Right lobe of liver (tissue), 6 donors: ENCODE measurements at places on chromosomes 3 and 15. TPM values are rescaled to one million over a fixed set of nuclear protein-coding genes. Genes with fewer than 3 reads are reported as not detected.

DNA sequence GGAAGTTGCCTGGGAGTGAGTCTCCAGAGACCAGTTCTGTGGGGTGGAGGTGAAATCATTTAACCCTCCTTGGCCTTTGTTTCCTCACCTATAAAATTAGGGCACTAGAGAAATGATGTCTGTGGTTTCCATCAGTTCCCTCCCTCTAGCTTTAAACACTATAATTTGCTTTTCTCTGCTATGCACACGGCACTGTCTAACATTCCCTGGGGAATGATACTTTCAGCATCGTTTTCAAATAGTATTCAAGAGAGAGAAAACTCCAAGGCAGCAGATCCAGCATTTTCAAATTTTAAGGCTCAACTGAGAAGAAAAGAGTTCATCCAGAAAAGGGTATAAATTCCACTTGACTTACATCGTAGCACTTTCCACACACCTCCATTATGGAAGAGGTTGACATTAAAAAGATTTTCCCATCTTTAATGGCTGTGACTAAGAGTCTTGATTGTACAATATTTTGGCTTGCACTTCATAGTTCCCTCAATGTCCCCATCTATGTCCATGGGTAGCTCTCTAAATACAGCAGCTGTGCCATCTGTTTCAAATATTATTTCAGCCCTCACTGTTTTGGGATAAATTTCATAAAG lies 137.7 kb upstream of the ZPLD1 start:
- no peak for DNase-seq

DNA sequence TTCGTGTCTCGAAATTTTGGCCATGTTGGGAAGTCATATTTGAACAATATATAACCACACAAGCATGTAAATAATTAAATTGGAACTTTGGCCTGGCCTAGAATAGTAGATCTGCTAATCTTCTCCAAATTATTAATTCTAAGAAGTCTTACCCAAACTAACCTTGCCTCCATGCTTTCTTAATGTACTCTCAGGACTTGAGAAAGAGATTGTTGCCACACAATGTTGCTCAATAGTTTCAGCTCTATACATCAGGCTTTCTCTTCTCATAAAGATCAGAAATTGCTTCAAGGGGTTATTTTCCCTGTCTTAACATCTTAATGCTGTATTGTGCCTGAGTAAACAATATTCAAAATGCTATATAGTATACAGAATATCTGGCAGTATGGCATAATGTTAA lies 202.7 kb upstream of the LRIG1 start:
- DNase-seq, result no peak

CFAP161 gene
- total RNA-seq, result not detected

DNA sequence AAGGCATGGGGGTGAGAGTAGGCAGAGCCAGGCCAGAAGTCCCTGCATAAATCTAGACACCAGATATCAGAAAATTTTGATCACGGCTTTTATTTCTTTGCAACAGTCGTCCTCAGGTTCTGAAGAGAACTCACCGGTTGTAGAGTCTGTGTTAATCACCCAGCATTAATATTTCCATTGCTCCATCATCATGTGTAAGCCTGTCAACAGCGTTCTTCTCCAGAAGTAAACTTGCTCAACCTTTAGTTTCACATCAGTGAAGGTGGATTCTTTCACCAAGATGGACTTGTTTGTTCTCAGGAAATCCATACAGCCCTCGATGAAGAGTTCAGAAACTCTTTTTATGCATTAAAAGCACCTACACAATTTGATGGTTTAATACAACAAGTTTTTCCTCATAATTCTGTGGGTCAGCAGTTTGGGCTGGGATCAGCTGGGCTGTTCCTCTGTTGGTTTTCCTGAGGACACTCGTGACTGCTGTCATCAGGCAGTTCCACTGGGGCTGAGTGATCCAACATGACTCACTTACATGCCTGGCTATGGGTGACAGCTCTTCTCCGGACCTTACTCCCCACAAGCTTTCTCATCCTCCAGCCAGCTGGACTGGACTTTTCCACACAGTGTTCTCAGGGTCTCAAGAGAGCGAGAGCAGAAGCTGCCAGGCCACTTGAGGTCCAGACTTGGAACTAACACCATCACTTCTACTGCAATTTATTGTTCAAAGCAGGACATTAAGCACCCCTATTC lies 303.4 kb downstream of the ZNF621 start:
- DNase-seq, result no peak

XYLB gene
- total RNA-seq, result 41.6 TPM

- no peak for DNase-seq
Measured at GRCh38 chr3:22969276-22969675, 233.9 kb upstream of the UBE2E2 start.

TRPM1 gene
- total RNA-seq, result not detected

DNA sequence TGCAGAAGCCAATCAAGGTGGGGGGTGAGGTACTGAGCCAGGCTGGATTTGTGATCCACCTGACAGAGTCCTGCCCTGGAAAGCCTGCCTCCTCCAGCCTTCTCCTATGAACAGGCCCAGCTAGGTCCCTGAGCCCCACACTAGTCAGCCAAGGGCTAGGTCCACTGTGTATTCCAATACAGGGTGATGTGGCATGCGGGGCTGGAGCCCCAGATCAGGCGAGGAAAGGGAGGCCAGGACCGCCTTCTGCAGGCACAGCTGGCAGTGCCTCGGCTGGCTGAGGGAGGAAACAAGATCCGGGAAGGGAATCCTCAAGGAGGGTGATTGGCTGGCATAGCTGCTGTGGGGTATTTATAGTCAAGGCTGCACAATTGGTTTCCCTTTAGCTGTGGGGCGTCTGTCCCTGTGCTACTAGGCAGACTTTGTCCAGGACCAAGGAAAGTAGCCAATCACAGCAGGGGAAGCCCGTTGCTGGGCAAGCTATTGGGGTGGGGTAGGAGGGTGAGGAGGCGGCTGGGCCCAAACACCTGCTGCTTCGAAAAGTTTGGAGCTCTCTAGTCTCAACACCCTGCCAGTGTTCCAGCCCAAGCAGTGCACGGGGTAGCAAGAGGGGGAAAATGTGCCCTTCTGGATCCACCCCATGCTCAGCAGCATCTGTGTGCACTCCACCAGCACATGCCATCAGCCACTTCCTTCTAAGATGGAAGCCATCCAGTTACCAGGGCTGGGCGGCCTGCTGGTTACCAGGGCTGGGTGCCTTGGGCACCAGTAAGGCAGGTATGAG lies 5.9 kb downstream of the KY start:
- DNase-seq, result no peak

DNA sequence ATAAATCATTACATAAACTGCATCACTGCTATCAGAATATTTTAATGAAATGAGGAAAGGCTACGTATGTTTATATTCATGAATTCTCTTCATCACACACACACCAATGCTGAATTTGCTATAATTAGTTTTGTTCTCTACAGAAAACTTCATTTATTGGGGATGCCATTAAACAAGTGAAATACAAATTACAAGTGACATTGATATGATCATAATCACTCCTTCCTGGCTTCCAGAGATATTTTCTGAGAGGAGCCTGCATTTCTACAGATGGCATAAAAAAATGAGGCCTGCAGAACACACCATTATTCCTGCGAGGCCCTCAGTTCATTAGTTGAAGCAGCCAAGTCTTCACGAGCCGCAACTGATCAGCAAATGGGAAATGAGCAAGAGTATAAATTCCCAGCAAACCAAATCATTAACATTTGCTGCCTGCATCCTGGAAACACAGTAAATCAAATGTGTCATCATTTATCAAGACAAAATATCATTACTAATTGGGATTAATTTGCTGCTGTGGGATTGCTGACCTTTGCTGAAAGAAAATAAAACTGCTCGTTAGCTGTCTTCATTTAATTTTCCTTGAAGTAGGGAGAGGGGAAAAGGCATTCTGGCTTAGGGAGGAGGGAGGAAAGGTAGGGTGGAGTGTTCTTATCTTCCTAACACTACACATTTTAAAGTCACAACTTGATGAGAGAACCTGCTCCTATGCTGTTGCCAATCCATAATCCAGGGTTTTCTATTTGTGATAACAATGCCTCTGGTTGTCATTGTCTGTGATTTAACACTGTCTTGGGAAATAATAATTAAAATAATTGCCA lies 921.9 kb downstream of the SQOR start:
- DNase-seq, result no peak

- no peak for DNase-seq
Measured at GRCh38 chr3:169478566-169479313, 184.8 kb downstream of the MECOM start.

DNA sequence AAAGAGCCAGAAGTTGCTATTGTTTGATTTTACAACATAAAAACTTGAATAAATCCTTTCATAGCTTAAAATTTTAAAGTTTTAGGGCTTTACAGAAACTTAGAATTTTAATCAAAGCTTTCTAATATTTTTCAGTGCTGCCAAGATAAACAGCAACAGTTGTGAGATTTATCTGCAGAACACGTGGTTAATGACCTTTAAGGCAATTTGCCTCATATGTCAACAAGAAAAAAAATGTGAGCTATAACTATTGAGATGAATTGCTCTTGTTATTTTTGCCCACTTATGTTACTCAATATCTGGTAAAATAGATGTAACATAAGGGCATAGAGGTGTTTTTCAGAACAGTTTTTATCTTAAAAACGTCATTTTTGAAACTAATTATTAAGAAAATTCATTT lies 96.7 kb upstream of the NECTIN3 start:
- no peak for DNase-seq

DNA sequence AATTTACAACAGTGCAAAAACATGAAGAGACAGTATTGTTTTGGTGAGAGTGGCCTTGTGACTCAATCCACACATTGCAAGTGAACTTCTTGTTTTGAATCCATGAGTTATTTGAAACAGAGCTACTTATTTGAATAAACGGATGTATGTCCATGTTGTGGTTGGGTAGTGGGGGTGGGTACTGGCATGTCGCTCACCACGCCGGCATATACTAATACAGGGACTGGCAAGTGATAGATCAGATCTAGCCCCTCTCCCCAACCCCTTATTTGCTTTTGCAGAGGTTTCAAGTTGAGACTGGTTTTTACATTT lies 83.8 kb downstream of the EDEM1 start:
- DNase-seq, result no peak

- DNase-seq, result no peak
Measured at GRCh38 chr3:76372497-76372896, 587.1 kb upstream of the ZNF717 start.

DNA sequence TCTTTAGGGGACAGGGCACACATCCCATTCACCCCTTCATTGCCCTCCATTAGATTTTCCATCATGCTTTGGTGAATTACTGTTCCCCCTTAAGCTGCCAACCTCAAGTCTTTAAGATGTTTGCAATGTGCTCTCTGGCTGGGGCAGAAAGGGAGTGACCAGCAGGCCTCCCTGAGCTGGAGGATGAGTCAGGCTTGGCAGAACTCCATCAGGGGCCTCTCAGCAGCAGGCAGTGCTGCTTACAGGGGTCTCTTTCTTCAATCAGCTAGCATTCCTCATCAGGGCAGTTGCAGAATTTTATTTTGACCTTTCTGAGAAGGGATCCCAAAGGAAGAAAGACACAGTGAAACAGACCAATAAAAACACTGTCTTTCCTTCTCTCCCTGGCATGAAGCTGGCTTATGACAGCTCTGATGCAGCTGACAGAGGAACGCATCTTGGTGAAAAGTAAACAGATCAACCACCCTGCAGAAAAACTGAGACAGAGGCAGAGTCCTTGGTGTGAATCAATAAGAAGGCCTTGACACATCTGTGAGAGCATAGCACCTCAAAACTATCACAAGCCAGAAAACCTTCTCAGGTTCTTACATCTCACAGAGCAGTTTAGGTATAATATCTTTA lies 88.7 kb upstream of the MRPL3 start:
- DNase-seq, result no peak

GRCh38 chr3:51371943-51372557 lies 13.0 kb upstream of the MANF start:
- DNase-seq, result no peak

ECE2 gene
- total RNA-seq, result not detected

ZNF860 gene
- total RNA-seq, result not detected

DNA sequence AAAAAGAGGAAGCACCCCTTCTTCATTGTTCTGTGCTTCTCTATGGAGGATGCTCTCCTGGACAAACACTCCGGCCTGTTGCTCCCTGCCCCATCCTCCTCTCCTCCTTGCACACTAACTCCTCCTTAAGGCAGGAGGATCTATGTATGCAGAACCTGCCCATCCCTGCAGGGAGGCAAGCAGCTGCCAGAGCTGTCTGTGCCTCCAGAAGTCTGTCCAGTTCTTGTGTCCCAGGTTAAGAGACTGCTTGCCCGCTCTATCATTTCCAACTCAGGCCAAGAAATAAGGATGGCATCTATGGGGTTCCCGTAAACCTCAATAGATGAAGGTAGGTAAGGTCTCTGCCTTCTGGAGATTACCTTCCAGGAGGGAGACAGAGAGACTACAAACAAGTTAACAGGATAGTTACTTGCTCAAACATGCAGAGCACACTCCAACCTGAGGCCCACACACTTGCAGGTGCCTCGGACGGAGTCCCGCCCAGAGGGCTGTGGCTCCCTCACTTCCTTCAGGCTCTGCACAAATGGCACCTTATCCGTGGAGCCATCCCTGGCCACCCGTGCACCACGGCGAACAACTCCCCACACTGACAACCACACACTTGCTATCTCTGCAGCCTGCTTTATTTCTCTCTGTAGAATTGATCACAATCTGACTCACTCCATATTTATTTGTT lies 6.9 kb downstream of the XXYLT1 start:
- no peak for DNase-seq

CHRNA7 gene
- total RNA-seq, result not detected

GLDN gene
- total RNA-seq, result 0.42 TPM

IMPG2 gene
- 0.09 TPM for total RNA-seq

GRCh38 chr3:44890258-44890657 lies 15.8 kb downstream of the TGM4 start:
- no peak for DNase-seq

- DNase-seq, result peak; percentile 22
Measured at GRCh38 chr3:126852511-126852910, 130.4 kb upstream of the PLXNA1 start.

DOCK3 gene
- not detected for total RNA-seq

DPPA2 gene
- not detected for total RNA-seq

DNA sequence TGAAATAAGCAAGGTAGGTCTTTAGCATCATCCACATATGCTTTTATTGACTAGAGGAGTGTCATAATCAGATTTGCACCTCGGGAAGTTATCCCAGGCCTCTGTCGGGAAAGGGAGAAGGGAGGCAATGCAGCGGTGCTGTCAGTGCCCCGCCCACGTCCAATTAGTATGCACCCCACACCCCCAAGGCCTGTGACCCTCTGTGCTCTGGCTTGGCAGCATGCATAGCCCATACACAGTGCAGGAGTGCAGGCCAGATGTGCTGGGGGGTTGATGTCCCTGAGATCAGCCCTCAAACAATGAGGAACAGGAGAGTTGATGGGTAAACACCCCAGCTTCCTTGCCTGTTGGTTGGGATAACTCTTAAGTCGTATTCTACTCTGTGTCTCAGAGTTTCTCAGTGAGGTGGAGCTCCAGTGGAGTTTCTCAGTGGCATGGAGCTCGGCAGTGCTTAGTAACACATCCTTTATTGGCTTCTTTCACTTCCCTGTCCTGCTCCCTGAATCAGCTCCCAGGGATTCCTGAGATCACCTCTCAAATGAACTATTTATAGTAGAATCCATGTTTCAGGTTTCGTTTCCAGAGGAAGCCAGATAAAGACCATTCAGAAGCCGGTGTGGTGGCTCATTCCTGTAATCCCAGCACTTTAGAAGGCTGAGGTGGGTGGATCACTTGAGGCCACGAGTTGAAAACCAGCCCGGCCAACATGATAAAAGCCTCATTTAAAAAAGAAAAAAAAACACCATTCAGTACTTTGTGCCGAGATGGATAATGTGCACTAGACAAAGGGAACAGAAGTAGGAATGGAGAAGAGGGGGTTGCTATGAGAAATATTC lies 26.7 kb upstream of the NDUFB4 start:
- no peak for DNase-seq

CPN2 gene
- 204 TPM for total RNA-seq
